ENCODE measurements at places on chromosomes 12 and 14.
A peak's percentile ranks its signal among the peaks of the same experiment; 100 is the strongest.

- peak; percentile 35 for DNase-seq
These were observed 2.7 kb downstream of the RAP1B start for GRCh38 chr12:68613209-68613904.

DNA sequence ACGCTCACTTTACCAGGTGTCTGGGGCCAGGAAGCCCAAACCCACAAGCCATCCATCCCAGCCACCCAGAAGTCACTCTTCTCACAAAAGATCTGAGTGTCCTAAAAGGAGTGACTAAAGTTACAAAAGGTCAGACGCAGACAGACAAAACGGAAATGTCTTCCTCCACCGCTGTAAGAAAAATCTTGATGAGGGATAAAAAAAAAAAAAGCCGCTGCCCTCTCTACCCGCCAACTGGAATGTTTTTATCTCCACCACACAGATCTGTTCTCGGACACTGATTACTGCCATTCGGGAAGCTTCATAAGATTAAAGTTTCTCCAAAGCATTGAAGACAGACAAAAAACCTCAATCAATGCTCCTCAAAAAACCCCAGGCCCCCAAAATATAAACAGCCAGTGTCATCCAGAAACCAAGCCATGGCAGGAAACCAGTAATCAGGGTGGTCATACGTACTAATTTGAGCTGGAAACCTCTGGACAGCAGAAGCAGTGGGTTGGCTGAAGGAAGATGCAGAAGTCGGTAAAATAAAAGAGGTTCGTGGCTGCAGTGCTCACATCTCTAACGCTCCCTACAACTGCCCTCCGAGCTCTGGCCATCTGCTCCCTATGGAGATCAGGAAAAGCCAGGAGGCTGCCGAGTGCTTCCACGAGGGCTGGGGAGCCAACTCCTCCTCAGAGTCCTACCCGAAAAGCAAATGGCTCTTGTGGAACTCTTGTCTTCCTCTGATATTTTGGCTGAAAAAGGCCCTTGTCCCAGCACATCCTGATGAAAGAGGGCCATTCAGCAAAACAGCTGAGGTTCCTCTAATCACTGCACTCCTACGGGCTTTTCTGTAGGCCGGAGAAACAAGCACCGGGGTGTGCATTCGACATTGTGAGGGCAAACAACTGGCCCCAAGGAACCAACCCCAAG, 30.3 kb downstream of the SSH1 start:
- DNase-seq: no peak

- DNase-seq: no peak
These were observed 220.3 kb upstream of the RTL1 start for GRCh38 chr14:101123618-101124510.

- peak; percentile 45 for DNase-seq
These were observed 127.1 kb downstream of the FIGNL2 start for GRCh38 chr12:51721282-51721940.

GRCh38 chr12:16282978-16283377, 5.5 kb upstream of the SLC15A5 start:
- DNase-seq: no peak

- no peak for DNase-seq
These were observed 24.6 kb downstream of the SRRM4 start for GRCh38 chr12:119005913-119006312.

GRCh38 chr12:100165356-100165755, 22.7 kb upstream of the BLTP3B start:
- no peak for DNase-seq

- no peak for DNase-seq
These were observed 385.3 kb upstream of the ATXN7L3B start for GRCh38 chr12:74152370-74152769.

- peak; percentile 61 for DNase-seq
These were observed 7.5 kb downstream of the ITGA5 start for GRCh38 chr12:54411391-54412241.

- DNase-seq: no peak
These were observed 1046.1 kb downstream of the SLC6A15 start for GRCh38 chr12:83866477-83866876.
